Activated T-cell treated with anti-CD3 and anti-CD28 coated beads, Interleukin-2, amount 50 U/mL, for 48 hours (primary cell): ENCODE measurements at places on chromosomes 1 and 21.

DNA sequence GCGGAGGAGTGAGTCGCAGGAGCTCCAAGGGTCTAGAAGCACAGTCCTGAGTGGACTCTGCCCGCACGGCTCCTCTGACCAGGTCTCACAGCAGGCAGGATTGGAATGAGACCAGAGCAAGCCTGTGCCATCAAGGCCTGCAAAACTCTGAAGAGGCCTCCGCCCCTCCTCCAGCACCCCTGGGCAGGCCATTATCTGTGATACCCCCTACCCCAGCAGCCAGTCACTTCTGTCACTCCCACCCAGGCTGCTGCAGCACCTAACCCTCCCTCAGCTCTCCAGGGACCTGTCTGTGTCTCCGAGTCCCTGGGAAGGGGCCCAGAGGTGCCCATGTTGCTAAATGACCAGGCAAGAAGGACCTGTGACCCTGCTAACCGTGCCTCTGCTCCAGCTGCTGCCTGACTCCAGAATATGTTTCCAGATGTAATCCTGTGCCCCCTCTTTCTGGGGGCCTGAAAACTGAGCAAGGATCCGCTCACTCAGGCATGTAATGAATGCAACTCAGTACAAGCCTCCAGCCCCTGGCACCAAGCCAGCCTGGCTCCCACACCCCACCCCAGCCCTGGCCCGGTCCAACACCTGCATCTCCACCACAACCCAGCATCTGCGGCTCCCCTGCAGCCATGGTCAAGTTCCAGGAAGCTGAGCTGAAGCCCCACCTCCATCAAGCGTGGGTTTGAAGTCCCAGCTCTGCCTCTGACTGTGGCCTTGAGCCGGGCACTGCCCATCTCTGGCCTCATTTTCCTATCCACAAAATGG is 22.1 kb upstream of the COL16A1 start:
- no peak for DNase-seq

DNA sequence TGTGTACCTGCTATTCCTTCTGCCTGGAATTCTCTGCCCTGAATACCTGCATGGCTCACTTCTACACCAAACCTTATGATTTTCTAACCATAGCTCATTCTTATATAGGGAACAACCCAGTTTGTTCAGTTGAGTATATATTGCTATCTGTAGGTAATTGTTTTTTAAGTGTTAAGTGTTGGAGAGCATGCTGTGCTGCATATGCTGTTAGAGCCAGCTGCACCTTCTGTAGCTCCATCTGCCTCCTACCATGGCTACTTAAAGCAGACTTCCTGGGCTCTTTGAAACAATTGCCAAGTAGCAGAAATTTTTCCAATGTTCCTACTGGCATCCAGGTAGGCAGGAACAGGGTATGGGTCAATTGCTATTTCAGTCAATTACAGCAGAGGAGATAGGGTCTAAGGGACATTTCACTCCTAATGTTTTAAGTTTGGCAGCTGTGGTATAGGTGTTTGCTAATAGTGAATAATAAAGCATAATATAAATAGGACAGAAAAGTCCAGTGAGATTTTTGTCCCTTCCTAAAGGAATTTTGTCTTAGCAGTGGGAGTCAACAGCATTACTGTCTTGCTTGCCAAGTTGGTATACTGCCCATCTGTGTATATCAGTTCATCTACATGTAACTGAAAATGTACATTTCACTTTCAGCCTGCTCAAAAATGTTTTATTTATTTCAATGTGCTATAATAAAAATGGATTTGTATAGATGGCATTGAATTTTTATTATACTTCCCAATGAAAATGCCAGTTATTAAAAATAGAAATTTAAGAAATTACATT is 34.0 kb upstream of the C1orf115 start:
- DNase-seq, result no peak

- no peak for DNase-seq
Observed at GRCh38 chr1:78375996-78376395, 114.8 kb upstream of the PTGFR start.

DNA sequence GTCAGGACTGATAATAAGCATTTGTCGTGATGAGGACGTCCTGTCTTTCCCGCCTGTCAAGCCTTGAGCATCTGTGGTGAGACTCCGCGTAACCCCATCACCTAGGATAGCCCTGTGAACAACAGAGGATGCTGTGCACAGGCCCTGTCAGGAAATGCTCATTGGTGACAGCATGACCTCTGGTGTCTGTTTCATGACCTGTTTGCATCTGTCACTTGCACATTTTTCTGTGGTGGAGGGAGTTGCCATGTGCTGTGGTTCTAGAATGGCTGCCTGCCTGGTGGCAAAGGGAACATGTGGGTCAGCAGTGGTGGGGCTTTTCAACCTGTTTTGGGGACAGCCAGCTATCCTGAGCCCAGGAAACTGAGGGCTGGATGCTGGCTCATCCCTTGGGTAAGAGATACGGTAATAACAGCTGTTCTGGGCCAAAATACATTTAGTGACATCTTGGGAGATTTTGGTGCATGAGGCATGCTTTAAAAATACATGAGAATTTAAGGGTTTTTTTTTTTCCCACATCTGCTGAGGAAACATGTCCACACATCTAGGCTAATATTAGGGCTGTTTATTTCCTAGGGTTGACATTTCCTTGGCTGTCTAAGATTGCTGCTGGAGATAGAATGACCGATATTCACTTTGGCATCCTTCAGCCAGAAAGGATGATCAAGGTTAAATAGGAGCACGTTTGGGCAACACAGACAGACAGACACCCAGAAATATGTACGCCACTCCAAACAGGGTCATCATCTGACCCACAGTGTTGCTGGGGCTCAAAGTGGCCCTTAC is 52.9 kb downstream of the KCNC4 start:
- DNase-seq, result peak; percentile 28

- DNase-seq, result peak; percentile 64
Observed at GRCh38 chr1:116020668-116021272, 44.5 kb downstream of the SLC22A15 start.

DNA sequence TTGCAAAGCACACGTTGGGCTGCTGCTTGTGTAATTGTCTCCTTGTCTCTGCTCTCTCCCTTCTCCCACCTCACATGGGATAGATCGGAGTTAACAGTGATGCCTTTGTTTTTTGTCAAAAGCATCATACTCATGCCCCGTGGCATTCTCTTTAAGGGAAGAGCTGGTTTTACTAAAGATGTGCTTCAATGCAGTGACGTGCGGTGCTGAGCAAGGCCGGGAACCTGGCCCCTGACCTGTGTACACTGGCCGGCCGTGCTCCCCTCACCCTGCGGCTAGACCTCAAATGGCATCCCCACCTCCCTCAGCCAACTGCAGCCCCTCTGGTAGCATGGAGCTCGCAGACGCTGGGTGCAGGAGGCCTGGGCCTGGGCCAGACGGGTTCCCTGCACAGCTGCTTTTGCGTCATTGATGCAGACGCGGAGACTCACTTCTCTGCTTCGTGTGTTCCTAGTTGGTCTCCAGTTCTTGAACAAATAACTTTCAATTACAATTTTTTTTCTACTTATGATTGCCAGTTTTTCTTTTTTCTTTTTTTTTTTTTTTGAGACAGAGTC is 19.9 kb downstream of the AGPAT3 start:
- DNase-seq, result no peak

- DNase-seq, result no peak
Observed at GRCh38 chr21:14382486-14382834, 486 bp downstream of the HSPA13 start.

- DNase-seq, result no peak
Observed at GRCh38 chr21:36436829-36437744, 42.8 kb downstream of the CLDN14 start.

GRCh38 chr1:57736940-57737339 is 313.1 kb upstream of the DAB1 start:
- DNase-seq, result no peak

DNA sequence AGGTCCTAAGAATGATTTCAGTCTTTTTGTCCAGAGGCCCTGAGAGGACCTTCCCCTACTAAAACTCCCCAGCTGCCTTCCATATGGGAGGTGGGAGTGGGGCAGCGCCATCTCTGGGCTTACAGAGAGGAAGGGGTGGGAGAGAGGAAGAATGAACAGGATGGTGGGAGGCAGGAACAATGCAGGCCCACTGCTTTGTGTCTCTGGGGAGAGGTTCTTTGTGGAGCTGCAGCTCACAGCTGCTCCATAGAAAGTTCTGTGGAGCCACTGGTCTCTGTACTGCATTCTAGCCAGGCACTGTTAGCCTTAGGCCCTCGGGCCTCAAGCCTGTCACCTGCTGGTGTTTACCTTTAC is 43.6 kb upstream of the A3GALT2 start:
- no peak for DNase-seq

- DNase-seq, result no peak
Observed at GRCh38 chr1:29728703-29729102, 492.4 kb downstream of the PTPRU start.

- DNase-seq, result no peak
Observed at GRCh38 chr1:93961906-93962305, 52.7 kb upstream of the GCLM start.

DNA sequence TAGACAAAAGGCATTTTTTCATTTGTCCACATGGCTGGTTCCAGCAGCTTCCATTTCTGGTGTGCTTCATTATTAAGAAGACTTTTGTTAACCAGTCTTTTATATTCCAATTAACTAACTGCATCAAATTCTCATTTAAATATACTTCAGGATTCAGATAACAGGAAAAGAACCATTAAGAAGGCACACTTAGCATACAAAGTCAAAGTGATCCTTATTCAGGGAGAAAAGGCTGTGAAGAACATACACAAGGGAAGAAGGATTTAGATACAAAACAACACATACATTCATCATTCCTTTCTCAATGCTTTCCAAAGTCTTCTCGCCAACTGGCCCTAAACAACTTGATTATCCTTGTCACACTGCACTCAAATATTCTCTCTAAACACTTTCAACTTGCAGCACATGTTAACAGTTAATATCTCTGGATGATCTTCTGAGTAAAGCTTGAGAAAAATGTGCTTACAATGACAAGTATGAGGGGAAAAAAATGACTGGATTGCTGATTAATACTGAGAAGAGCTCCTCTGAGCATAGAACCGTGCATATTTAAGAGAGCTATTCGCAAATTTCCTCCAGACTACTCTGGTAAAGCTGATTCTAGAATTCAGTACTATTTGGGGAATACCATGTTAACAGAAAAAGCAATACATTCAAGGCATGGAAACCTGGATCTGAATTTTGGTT is 225.2 kb upstream of the TNR start:
- DNase-seq, result no peak

DNA sequence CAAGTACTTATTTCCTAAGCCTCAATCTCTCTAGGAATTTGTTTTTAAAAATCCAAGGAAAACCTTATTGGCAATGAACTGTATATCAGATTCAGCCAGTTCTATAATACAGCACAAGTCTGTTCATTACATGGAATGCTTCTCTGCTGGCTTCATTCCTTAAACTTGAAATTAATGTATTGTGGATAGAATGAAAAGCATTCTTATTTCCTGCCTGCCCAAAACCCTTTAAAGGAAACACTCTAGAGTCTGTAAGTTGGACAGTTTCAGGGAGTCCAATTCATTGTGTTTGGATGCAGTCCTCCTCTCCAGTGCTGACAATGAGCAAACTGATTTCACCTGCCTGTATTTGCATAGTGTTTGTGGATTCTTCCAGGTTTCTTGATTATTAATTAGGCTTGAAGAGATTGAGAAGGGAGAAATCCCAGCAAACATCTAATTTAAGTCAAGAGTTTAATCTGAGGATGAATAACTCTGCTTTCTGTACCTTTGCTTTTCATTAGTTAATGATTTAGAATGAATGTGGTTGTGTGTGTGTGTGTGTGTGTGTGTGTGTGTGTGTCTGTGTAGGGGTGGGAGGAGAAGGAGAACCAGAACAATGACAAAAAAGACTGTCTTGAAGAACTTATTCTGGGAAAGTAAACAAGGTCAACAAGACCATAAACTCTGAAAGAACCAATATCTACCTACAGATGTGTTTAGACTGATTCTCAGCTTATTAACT is 61.2 kb downstream of the CACHD1 start:
- no peak for DNase-seq

GRCh38 chr1:90291431-90292216 is 296.7 kb downstream of the ZNF326 start:
- no peak for DNase-seq

DNA sequence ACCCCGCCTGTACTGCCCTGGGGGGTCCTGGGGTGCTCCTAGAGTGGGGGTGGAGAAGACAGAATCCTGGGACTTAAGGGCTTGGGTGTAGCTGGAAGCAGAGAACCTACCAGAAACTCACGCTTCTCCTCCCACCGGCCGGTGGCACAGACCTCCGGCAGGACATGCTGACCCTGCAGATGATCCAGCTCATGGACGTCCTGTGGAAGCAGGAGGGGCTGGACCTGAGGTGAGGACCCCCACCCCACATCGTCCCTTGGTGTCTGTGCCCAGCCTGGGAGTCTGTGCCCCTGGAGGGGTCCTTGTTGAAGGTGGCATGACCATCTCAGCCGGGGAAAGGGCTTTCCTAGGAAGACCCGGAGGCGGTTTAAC is 70.8 kb downstream of the PIK3CD start:
- DNase-seq, result no peak

DNA sequence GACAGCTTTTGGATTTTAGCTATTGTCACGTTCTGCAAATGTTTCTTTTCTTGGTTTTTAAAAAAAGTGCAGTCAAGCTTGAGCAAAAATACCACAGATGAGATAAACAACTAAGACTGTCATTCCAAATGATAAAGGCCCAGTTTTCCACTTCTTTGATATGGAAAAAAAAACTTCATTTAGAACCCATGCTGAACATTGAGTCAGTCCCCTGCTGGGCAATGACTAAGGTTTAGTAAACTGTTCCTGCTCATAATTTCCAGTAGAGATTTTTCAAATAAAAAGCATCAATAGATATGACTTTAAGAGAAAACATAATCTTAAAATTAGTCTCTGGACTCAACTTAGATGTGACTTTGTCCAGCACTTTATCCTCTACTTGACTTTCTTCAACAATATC is 167.9 kb upstream of the C8B start:
- DNase-seq, result no peak

DNA sequence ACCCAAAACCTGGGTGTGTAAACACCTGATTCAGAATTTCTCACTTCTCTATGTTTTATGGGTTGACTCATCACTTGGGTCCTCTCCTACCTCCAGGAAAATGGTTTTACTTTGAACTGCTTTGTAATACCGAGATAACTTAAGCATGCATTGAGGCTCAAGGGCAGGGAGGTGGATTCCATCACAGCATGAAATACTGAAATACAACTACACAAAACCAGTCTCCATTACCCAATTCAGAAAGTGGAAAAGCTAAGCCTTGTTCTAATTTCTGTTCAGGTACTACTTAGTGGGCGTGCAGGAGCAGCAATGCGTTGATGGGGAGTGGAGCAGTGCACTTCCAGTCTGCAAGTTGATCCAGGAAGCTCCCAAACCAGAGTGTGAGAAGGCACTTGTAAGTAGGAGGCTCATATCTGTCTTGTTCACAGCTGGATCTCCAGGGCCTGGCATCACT is 6.1 kb upstream of the C4BPA start:
- peak; percentile 65 for DNase-seq

DNA sequence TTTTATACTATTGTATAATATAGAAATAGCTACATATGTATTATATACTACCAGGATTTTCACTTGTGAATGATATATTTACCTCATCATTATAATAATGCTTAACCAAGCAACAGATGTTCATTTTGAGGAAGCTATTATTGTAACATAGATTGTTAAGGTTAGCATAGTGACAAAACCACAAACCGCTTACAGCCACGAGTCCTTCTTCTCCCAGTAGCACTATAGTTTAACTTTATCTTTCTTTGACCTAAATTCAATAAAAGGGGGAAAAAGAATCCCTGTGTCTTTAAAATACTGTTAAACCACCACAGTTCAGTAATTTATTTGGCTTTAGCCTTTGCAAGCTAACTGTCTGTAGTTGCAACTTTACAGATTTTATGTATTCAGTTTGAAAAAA is 1039.4 kb upstream of the B3GALT2 start:
- no peak for DNase-seq
